ENCODE measurements at places on chromosomes 6 and 20. TPM values are rescaled to one million over a fixed set of nuclear protein-coding genes. Genes with fewer than 3 reads are reported as not detected.

Gene PDE10A
- 1.8 TPM for polyA plus RNA-seq

Gene RAET1G
- polyA plus RNA-seq, result 3.4 TPM

Gene CDK5RAP1
- polyA plus RNA-seq, result 22.6 TPM

DNA sequence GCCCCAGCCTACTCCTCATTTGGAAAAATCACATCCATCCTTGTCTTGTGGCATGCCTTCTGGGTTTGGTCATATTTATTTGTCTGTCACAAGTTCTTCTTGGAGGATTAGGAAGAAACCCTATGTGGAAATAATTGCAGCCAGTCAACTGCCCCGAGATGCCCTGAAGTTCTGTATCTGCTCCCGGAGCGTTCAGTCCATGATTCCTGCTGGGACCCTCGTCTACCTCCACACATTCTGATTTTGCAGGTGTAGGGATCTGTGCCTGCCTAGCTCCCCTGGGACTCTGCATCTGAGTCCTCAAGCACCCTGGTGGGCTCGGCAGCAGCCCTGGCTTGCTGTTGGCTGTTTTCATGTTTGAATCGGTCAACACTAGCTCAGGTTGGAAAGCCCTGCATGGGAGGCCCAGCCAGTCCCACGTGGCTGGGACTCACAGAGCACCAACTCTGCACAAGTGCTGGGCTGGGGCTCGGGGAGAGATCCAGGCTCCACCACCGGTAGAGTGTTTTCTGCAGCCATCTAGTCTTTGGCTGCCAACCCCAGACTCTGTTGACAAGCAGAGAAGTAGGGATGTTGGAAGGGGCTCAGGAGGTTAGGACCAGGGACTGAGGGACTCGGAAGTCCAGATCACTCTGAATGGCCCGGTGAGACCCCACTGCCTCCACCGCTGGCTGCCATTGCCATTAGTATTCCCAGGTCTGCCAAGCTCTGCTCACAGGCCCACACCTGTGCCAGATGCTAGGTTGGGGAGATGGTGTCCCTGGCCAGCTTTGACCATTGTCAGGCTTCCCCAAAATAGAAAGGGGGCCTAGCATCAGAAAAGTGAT is 183.5 kb upstream of the CST7 start:
- no peak for DNase-seq

GRCh38 chr20:58880994-58881752 is 28.7 kb downstream of the GNAS start:
- no peak for DNase-seq

DNA sequence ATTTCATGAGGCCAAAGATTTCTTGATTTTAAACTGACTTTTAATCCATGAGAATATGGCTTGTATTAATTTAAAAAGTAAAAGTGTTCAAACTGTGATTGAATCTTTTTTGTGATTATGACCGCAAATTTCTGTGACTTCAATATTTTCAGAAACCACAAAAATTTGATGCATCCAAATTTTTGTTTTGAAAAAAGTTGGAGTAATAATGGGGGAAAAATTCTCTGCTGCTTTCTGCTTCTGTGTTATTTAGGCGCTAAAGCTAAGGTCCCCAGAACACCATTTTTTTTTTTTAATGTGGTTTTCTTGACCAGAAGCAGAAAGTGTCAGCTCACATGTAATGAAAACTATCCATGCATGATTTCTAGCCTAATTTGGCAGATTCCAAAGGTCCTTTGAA is 65.3 kb downstream of the GRIK2 start:
- DNase-seq, result no peak

Gene PTCRA
- not detected for polyA plus RNA-seq

DNA sequence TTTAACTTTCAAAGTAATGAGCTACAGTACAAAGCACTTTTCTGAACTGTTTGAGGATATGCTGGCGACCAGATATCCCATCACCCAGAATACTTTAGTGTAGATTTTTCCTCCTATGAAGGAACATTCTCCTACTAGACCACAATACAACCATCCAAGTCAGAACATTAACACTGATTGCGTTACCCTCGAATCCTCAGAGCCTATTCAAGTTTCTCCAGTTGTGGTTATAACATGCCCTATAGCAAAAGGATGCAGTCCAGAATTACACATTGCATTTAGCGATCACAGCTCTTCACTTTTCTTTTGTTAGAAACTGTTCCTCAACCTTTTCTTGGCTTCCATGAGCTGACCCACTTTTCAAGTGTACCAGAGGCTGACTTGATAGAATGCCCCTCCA is 87.4 kb upstream of the SOX4 start:
- DNase-seq, result no peak

Gene C20orf144
- 0.03 TPM for polyA plus RNA-seq

GRCh38 chr6:151850479-151851003 is 43.1 kb downstream of the ESR1 start:
- no peak for DNase-seq

Gene RBPJL
- polyA plus RNA-seq, result not detected

DNA sequence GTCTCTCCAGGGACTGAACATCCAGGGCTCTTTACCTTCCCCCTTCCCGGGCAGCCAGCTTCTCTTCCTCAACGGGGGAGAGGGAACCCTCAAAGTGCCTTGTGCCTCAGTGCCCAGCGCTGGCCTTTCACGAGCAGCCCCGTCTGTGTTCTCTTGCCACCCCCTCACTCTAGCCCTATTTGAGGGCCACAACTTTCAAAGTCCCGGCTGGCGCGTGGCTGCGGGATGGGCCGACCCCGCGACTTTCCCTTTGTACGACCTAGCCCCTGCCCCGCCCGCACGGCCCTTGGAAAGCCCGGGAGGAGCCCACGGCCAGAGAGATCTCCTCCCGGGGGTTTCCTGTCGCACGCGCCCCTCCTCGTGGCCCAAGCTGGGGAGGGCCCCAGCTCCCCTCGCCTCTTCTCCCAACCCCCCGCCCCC is 559 bp downstream of the SCRT2 start:
- DNase-seq, result no peak

Gene QKI
- polyA plus RNA-seq, result 72.2 TPM

Gene ARG1
- polyA plus RNA-seq, result 0.53 TPM

GRCh38 chr20:50958615-50959542 is at the start of gene MOCS3:
MOCS3 (plus strand) TSS chr20:50958818; CDS start chr20:50958843, 25 bp downstream.
- peak; percentile 91 for DNase-seq

- DNase-seq, result no peak
Measured at GRCh38 chr6:47096211-47096895, 54.2 kb upstream of the ADGRF1 start.

- no peak for DNase-seq
Measured at GRCh38 chr6:8065519-8065911, 1.3 kb upstream of the BLOC1S5 start.

GRCh38 chr20:60587986-60588385 is 629.8 kb downstream of the CDH26 start:
- no peak for DNase-seq

Gene PEX3
- 14.8 TPM for polyA plus RNA-seq

Gene FAM209A
- polyA plus RNA-seq, result 0.15 TPM

- no peak for DNase-seq
Measured at GRCh38 chr6:120918137-120918536, 416.1 kb downstream of the TBC1D32 start.

DNA sequence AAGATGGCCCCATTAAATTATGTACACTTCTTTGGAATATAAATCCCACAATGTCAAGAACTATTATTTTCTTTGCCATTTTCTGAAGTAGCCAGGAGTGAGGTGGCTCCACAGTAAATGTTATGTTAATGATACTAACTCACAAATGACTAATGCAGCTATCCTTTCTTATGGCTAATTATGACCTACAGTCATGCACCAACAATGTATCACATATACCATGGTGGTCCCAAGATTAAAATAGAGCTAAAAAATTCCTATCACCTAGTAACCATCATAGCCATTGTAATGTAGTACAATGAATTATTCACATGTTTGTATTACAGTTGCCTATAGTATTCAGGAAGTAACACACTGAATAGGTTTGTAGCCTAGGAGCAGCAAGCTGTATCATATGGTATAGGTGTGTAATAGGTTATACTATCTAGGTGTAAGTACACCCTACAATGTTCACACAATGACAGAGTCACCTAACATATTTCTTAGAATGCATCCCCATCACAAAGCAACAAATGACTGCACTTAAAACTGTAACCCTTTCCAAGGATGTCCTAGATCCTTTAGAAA is 15.3 kb downstream of the ECHDC1 start:
- no peak for DNase-seq

DNA sequence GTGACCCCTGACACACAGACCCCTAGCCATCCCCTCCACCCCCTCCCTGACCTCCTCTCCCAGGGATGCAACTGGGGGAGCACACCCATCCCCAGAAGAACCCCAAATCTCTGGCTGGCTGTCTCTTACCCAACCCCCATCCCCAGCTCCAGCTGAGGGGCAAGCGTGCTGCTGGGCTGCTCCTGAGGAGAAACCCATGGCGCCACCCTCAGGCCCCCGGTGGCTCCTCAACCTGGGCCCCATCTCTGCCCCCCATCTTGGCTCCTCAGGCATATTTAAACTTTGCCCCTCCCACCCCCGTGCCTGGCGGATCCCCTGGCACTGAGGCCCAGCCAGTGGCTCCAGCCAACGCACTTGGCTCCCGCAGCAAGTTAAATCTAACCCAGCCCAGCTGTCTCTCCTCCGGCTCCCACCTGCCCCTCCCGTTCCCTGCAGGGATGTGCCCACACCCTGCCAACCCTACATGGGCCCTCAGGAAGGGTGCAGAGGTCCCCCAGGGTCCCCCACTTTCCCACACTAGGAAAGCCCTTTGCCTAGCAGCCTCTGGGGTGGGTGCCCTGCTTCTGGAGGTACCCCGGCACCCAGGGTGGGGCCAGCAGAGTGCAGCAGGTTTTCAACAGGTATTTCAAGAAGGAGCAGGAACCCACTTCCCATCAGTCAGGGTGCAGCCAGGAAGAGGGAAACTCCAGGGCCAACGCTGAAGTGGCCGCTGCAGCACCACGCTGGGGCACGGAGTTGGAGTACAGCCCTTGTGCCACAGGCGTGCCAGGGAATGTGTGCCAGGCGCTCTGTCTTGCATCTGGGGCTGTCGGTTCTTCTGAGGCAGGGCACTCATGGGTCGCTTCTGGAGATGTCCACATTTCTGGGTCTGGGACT is 5.3 kb upstream of the OSBPL2 start:
- DNase-seq, result no peak

- DNase-seq, result no peak
Measured at GRCh38 chr6:161091972-161092701, 100.6 kb downstream of the MAP3K4 start.

GRCh38 chr6:132153221-132153898 is 202.2 kb upstream of the CCN2 start:
- no peak for DNase-seq

Gene BTNL2
- not detected for polyA plus RNA-seq

- DNase-seq, result no peak
Measured at GRCh38 chr6:113654396-113654795, 202.7 kb upstream of the MARCKS start.

DNA sequence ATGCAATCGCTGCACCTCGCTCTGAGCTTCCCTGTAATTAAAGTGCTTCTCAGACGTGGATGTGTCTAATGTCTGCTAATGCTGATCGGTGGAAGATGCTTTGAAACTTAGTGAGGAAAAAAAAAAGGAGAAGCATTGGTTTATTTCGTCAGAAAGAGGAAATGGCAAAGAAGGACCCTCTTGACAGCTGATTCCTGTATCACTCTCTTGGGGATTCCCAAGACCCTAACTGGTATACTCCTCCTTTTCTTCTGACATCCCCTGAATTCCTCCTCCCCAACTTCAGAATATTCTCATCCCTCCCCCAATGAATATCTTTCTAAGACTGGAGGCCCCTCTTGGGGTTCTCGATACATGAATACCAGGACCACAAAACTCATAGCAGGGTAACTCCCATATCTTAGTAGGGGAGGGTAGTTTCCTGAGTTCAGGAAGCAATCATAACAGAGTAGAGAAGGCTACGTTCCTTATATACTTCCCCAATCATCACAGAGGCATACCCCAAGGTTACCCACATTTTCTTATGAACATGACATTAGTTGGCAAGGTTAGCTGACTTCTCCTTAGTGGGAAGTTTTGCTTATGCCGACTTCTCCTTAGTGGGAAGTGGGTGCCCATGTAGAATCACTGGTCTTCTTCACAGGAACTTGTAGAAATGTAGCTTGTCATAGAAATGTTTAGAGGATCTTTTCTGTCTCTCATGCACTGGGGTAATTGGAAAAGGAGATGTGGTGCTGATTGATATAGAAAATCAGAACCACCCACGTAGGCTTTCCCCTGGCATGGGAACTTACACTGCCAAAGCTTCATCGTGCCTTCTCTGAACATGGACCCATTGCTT is 63.8 kb upstream of the ATXN1 start:
- no peak for DNase-seq

DNA sequence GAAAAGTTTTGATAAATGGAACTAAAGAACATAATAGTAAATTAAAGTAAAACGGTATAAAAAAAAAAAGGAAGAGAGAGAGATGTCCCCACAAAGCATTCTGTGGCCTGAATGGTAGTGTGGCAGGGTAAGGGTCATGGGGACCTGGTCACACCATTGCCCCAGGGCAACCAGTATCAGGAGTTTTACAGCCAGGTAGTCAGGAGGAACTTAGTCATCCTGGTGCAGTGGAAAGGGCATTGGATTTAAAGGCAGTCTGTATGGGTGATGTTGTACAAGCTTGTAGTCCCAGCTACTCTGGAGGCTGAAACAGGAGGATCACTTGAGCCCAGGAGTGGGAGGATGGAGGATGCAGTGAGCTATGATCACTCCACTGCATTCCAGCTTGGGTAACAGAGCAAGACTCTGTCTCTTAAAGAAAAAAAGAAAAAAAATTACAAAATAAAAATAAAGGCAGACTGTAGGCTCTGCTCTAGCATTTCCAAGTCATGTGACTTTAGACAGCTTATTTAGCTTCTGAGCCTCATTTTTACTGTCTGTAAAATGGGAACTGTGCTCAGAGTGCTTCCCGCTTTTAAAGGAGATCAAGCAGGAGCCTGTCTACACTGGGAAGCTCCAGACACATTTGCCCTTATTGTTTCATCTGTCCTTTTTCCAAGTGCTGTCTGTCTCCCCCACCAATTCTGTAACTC is 112.8 kb upstream of the ARMC2 start:
- DNase-seq, result no peak

Gene SLC18B1
- polyA plus RNA-seq, result 5.2 TPM

Gene NEURL2
- 11.7 TPM for polyA plus RNA-seq

- no peak for DNase-seq
Measured at GRCh38 chr20:59657459-59658046, 53.2 kb downstream of the PHACTR3 start.

Gene TMEM200A
- 9.5 TPM for polyA plus RNA-seq
